ENCODE measurements at places on chromosomes 12 and 14. TPM values are rescaled to one million over a fixed set of nuclear protein-coding genes. Genes with fewer than 3 reads are reported as not detected.

DNA sequence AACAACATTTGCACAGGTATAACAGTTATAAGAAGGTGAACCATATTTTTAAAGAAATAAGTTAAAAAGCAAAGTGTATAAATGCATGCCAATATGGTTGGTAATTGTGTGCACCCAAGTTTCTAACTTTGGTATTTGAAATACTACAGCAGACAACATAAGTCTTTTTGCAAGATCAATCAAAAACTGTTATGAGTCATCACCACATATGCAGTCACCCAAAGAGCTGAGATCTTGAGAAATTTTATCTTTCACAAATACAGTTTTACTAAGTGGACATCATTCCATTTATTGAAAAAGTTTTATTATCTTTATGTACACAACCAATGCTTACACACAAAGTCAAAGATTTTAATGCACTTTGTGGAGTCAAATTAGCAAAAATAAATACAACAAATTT is 7.0 kb upstream of the ACSS3 start:
- no peak for DNase-seq

DNA sequence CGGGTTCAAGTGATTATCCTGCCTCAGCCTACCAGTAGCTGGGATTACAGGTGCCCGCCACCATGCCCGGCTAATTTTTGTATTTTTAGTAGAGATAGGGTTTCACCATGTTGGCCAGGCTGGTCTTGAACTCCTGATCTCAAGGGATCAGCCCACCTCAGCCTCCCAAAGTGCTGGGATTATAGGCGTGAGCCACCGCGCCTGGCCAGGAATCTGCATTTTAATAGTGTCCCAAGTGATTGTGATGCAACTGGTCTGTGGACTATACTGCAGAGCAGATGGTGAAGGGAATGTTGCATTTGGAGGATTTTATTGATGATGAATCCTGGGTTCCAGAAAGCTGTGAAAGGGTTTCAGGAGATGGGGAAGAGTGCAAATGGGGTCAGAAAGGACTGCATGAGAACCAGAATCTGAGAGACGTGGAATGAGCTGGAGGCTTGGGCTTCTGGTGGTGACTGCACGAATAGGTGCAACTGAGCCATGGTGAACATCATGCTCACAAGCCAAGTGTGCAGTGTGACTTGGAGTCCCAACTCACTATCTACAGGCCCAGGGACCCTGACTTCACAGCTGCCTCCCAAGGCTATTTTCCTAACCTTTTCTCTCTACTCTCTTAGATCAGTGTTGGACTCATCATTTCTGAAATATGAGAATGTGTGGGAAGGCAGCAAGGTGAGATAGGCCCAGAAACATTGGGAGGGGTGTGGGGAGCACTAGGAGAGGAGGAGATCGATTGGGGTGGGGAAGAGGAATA is 4.5 kb downstream of the RPS26 start:
- DNase-seq: peak; percentile 45

The LYSET gene
- 29.2 TPM for polyA plus RNA-seq

The CABP1 gene
- polyA plus RNA-seq: 0.49 TPM

The RNASE9 gene
- polyA plus RNA-seq: not detected

- no peak for DNase-seq
These were observed 149.7 kb downstream of the PHLDA1 start for GRCh38 chr12:75881920-75882319.

- DNase-seq: no peak
These were observed 45.5 kb downstream of the SLC8B1 start for GRCh38 chr12:113289361-113289760.

- DNase-seq: no peak
These were observed 170.6 kb upstream of the CCDC196 start for GRCh38 chr14:66315548-66315947.

- no peak for DNase-seq
These were observed 34.5 kb downstream of the SSPN start for GRCh38 chr12:26229910-26230309.

GRCh38 chr14:63398952-63399351 is 80.2 kb upstream of the GPHB5 start:
- DNase-seq: no peak

GRCh38 chr12:109732321-109733305 is 19.0 kb downstream of the FAM222A start:
- peak; percentile 44 for DNase-seq

- no peak for DNase-seq
These were observed 16.7 kb downstream of the AKT1 start for GRCh38 chr14:104778694-104779331.

DNA sequence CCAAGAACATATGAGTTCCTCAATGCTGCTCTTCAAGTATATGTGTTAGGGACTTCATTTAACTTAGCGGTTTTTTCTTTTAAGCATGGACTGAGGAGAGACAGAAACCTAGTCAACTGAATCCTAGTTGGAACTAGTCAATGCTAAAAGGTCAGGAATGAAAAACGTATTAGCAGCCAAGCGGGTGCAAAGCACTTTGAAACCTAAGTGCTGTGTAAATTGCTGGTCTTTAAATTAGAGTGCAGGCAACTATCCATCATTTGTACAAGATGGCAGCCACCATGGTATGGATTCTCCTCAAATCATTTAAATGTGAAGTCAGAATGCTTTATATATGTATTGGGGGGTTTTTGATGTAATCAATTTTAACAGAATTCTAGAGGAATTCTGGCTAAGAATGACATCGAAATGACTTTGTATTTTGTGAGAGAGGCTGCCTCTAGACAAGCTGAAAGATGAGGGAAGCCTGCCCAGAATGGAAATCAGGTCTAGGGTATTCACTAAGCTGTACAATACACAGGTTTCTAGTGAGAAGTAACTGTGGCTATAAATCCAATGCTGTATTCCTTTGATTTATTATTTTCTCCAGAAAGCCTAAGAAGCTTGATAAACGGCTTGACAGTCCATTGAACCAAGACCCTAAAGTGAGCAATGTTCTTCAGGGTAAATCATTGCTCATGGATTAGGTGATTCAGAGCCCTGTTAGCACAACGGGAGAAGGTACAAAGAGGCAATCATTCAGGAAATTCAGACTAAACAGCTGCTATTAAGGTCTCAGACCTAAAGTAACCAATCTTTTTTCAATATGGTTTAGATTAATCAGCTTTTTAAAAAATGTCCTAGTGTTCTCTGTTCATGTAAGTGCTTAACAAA is 198.8 kb downstream of the ANO2 start:
- DNase-seq: no peak

- DNase-seq: no peak
These were observed 20.6 kb upstream of the ITGA5 start for GRCh38 chr12:54439521-54440255.

DNA sequence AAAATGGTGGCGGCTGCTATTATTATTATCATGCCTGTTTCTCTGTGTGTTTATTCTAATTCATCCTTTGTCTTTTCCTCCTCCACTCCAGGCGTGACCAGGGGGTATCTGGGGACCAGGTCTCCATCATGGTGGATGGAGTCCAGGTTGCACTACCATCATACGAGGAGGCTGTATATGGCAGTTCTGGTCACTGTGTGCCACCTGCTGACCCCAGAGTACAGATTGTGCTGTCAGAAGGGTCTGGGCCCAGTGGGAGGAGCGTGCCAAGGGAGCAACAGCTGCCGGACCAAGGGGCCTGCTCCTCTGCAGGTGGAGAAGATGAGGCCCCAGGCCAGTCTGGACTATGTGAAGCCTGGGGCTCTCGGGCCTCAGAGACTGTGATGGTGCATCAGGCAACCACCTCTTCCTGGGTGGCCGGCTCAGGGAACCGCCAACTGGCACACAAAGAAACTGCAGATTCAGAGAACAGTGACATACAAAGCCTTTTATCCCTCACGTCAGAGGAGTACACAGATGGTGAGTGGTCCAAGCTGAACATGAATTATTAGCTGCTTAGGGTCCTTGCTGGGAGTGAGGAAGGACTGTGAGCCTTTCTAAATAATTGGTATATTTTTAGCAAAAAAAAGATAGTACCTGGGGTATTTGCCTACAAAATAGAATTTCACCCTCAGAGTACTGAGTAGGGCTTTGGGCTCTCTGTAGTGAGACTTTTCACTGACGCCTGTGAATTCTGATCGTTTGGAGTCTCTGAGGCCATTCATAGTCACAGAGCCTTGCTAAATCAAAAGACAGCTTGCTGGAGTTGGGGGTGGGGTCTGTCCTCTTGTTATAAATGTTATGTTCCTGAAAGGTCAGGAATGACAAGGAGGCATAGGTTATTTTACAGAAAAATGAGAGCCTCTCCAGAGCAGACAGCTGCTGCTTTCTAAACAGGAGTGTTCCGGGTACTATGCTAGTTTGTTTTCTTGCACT is 58.1 kb upstream of the SRSF5 start:
- no peak for DNase-seq
